ENCODE measurements at places on chromosomes 2 and 18.
A peak's percentile ranks its signal among the peaks of the same experiment; 100 is the strongest.

DNA sequence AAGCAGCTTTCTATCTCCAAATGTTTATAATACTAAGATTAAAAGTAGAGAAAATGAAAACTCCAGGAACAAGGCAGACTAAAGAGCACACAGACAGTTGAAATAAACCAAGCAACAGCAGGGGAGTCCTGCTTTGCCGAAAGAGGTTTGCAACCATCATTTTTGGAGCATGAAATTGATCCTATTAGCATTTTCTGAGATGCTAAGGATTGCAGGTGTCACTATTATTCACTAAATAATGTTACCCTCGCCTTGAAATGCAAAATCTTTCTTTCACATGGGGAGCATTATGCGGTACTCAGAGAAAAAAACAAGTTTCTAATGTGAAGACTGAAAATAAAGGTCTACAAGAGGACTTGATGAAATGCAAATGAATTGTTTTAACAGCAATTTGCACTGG lies 81.7 kb upstream of the DNAJC10 start:
- DNase-seq = no peak

DNA sequence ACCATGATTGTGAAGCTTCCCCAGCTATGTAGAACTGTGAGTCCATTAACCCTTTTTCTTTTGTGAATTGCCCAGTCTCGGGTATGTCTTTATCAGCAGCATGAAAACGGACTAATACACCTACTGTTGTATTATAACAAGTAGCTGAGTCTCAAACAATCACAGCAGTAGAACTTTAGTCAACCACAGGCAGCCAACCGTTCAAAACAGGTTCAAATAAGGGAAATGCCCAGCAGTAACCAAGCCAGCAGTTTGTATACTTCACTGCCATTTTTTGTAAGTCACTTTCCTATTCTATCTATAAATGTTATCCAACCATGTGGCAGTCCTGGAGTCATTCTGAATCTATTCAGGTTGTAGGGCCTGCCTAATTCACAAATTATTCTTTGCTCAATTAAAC lies 1560.6 kb upstream of the SLC39A10 start:
- DNase-seq = no peak

DNA sequence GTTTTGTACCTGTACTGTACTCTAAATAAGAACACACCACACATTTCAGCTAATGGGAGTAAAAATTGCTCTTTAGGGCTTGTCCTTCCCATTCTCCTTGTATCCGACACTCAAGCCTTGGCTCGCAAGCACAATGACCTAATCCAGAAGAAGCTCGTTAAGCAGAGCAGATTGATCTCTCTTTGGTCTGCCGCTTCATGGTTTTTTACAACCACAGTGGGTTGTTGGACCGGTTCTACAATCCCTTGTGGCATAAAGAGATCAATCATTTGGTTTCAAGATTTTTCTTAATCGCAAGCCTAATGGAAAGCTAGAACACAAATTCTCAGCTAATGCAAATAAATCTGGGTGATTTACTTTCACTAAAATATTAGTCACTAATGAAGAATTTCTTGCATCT lies 662.1 kb downstream of the LRP1B start:
- DNase-seq = no peak

- no peak for DNase-seq
Observed at GRCh38 chr2:126644630-126645191, 11.2 kb upstream of the GYPC start.

- no peak for DNase-seq
Observed at GRCh38 chr2:164620457-164620856, 825 bp downstream of the GRB14 start.

DNA sequence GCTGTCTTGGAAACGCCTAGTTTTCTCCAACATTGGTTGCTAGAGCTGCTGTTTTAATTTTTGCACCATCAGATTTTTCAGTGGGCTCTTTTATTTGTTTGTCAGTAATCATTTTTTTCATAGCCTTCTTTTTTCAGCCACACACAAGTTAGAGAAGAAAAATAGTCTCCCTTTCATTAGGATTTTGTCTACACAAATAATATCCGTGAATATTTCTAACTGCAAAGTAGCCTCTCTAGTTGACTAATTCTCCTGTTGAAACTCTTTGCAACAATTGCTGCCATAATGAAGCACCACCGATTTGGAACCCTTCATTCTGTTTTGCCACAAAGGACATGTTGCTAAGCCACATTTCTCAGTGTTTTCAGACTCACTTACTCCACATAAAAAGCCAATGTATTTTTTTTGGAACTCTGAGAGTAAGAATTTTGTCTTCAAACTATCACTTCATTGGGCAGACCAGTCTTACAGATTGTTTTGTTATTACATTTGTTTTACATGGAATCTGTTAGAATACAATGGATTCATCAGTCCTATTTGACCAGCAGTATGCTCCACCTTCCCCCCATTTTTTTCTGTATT lies 9.6 kb downstream of the KCNJ3 start:
- peak; percentile 40 for DNase-seq

DNA sequence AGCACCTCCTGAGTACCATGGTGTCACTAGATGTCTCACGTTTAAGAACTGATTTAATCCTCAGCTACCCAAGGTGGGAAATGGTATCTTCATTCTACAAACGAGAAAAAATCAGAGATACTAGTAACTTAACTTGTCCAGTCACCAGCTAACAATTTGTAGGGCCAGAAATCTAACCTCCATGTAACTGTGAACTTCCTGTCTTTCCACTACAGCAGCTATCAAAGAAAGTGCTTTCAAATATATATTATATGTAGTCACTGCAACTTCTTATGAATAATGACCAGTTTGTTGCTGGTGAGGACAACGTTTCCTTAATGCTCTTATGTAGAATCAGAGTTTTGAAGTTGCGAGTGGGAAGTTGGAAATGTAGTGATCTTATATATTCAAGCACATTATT lies 1.9 kb downstream of the REV1 start:
- DNase-seq = no peak

GRCh38 chr2:110116033-110116710 lies 550 bp upstream of the MALL start:
- DNase-seq = no peak

- DNase-seq = no peak
Observed at GRCh38 chr2:175935289-175936181, 66.5 kb downstream of the LNPK start.

- no peak for DNase-seq
Observed at GRCh38 chr2:28745876-28746275, 5.8 kb upstream of the PPP1CB start.

DNA sequence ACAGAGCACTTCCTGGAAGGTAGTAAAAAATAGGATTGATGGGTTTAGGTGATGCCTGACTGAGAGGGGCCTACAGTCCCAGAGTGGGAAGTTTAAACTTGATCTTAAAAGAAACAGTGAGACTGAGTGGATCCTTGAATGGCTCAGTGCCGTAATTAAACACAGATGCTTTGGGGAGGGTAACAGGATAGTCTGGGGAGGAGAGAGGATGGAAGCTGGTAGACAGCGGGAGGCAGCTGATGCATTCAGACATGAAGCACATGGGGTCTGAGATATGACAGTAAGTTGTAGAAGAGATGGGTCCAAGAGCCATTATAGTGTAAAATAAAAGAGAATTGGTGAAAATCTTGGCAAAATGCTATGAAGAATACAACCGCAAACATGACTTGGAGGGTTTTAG lies 54.4 kb downstream of the AOX1 start:
- no peak for DNase-seq

- no peak for DNase-seq
Observed at GRCh38 chr2:223929571-223930102, 15.5 kb downstream of the WDFY1 start.

DNA sequence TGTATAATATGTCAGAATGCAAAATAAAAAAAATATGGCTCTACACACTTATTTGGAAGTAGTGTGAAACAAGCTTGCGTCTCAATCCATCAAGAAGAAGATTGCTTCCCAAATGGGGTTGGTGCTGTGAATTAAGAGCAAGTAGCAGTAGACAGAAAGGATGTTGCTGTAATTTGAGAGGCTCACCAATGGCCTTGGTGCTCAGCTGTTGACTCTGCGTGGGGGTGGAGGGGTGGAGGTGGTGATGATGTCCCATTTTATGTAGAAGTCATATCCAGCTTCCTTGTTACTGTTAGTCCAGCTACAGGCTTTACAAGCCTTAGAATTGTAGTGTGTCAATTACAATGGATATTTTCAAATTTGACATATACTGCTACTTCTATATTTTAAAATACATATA lies 223.4 kb upstream of the RND3 start:
- DNase-seq = peak; percentile 16

- DNase-seq = no peak
Observed at GRCh38 chr2:131419441-131419840, 55.5 kb upstream of the RAB6D start.

- DNase-seq = peak; percentile 79
Observed at GRCh38 chr2:134660626-134661402, 58.0 kb downstream of the TMEM163 start.

- no peak for DNase-seq
Observed at GRCh38 chr18:10094154-10094553, 180.3 kb downstream of the VAPA start.

GRCh38 chr2:76281156-76281841 lies 570.6 kb upstream of the GCFC2 start:
- DNase-seq = peak; percentile 94

DNA sequence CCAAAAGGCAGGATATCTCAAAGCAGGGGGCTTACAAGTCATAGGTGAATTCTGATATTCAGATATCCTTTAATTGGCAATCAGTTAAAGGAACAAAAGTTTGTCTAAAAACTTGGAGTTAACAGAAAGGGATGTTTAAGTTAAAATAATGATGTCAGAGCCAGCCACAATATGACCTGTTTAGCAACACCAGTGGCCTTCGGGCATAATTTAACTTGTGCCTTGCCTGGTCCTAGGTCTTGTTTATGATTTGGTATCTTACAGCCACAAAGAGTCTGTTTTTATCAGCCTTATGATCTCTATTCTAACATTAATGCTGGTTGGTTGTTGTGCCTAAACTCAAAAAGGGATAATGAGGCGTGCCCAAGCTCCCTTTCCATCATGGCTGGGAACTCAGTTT lies 252.9 kb downstream of the RNF152 start:
- no peak for DNase-seq

GRCh38 chr2:236687296-236687965 lies 117.8 kb downstream of the ACKR3 start:
- no peak for DNase-seq

DNA sequence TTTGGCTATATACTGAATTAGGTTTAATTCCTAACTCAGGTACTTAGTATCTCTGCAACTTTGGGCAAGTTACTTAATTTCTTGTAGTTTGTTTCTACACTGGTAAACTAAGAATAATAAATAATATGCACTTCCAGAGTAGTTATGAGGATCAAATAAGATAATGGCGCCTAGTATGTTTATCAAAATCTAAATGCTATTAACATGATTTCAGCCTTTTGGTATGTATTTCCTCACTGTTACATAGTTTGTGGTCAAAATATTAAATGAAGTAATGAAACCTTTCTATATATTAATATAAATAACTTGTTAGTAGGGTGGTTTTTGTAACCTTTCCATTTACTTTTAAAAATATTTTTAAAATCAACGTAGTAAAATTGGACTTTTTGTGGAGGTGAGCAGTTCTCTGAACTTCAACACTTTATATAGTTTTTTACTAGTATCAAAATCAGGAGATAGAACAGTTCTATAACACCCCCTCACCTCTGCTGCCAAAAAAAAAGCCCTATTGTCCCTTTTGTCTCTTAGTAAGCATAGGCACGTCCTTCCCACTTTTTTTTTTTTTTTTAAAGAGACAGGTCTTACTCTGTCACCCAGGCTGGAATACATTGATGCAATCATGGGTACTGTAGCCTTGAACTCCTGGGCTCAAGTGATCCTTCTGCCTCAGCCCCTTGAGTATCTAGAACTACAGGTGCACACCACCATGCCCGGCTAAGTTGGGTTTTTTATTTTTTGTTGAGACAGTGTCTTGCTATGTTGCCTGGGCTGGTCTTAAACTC lies 44.8 kb downstream of the RAB3GAP1 start:
- DNase-seq = no peak

DNA sequence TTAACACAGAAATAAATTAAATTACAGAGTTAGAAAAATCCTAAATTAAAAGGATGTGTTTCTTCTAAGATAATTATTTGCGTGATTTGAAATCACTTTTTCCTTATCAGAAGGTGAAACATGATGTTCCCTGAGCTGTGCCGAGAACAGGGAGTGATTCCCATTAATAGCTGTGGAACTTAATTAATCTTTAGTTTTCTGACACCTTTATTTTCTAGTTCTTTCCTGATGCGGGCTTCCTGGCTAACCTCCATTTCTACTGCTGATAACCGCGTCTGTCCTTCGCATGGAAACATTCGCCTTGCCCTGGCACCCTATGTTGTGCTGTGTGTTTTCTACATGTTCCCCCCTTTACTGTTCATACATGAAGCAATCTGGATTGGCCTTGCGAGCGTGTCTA lies 172.9 kb downstream of the FAM210A start:
- DNase-seq = no peak

DNA sequence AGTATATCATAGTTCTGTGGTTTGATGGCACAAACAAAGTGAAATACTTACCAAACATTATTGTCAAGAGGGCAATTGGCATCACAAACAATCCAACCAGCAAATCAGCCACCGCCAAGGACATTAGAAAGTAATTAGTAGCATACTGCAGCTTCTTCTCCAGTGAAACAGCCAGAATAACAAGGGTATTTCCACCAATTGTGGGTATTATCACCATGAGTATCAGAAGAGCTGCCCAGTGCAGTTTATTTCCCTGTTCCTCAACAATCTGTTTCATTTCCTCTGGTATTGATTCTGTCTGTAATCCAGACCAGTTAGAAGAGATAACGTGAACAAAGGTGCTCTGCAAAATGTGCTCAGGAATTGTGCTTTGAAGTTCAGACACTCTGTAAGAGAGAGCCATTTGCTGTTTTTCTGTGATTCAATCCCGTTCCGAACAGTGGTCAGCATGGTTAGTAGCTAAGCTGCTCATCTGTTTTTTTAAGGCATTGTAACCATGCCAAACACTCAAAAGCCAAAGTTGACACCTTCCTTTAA lies 1.4 kb downstream of the HTR2B start:
- no peak for DNase-seq

GRCh38 chr2:17800693-17801458 lies 15.4 kb upstream of the MSGN1 start:
- no peak for DNase-seq

- DNase-seq = no peak
Observed at GRCh38 chr2:72028351-72028995, 119.2 kb downstream of the CYP26B1 start.

GRCh38 chr2:88016086-88016959 lies at the start of gene RNU2-63P:
TSS of gene RNU2-63P (minus strand) at chr2:88016547.
- peak; percentile 66 for DNase-seq

DNA sequence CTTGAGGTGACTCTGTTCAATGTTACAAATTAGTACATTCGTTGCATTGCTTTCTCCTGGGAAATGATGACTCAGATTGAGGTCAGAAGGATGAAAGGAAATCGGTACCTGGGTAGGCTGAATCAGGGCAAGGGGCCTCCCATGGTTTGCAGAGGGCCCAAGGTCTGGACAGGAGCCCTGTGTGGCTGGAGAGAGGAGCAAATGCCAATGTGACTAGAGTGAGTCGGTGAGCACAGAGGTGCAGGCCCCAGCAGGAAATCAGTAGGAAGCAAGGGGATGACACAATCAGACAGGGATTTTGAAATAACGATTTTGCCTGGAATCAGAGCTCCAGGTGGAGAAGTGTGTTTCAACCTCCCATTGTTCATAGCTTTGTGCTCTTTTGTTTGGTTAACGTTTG lies 118.9 kb downstream of the CCDC102B start:
- DNase-seq = no peak

GRCh38 chr18:74611765-74612164 lies 14.1 kb downstream of the ZNF407 start:
- no peak for DNase-seq
